ENCODE measurements at places on chromosomes 2 and 18.
A peak's percentile ranks its signal among the peaks of the same experiment; 100 is the strongest.

- no peak for DNase-seq
Measured at GRCh38 chr2:32427672-32428610, 71.1 kb downstream of the BIRC6 start.

GRCh38 chr2:239329972-239330572 is 70.7 kb downstream of the HDAC4 start:
- DNase-seq = no peak

- DNase-seq = no peak
Measured at GRCh38 chr2:10879624-10880585, 31.8 kb upstream of the KCNF1 start.

DNA sequence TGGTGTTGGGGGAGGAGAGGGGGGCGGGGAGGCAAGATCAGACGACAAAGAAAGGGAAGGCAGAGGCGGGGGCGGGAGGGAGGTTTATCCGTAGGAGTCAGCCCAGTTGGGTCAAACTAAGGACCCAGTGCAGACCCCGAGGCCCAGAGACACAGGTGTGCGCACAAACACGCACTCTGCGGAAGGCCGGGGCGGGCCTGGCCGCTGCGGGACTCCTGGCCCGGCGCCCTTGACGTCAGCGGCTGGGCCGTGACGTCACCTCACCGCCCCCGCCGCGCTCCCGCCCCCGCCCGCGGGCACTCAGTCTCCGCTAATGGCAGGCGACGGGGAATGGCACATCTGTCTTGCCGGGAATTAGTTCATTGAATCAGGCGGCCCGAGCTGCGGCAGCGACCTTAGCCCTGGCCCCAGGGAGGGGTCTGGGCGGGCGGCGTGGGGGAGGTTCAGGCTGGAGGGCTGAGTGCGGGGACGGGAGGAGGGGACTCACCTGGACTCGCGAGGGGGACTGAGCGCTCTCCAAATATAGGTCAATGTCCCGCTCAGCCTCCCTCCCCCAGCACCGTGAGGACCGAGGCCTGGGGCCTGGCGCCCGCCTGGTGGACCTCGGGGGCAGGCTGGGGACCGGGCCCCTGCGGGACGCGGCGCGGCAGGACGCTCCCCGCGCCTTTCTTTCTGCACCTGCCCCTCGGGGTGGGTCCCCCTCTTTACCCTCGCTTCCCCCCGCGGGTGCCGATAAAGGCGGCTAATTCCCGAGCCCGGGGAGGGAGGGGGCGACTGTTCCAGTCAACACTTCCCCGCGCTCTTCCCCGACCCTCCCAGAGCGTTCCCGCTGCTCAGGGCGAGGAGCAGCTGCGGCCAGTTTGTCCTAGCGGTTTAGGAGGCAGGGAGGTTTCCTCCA is 15.5 kb upstream of the ECEL1 start:
- peak; percentile 19 for DNase-seq

DNA sequence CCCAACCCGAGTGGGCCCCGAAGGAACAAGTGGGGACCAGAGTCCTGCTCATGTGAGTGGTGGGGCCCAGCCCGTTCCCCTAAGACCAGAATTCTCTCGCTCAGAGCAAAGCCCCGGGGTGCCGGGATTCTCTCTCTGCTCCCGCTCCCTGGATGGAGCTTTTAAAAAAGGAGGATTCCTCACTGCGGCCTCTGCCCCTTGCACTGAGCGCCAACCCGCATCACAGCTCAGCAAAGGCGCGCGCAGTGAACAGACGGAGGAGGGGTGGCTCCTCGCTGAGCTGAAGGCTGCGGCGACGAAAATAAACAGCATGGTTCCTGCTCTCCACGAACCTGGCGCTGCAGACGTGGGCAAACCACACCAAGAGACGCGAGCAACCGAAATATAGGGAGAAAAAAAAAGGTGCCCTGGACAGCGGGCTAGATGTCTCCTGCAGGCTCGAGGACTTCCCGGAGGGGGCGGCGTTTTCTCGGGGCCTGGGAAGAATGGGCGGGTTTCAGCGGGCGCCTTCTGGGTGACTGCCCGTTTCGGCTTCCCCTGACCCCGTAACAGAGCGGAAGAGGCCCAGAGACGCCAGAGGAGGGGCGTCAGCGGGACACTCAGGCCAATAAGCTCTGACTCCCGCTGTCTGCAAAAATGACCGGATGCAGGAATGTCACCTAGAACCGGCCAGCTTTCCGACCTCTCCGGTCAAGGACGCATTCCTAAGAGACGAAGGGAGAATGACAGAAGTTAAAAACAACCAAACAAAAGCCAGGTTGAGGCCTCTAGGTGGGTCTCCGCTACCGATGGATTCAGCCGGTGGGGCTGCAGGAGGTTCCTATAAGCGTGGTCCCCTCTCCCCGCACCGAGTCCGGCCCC is 819 bp upstream of the KLF11 start:
- no peak for DNase-seq

- no peak for DNase-seq
Measured at GRCh38 chr2:106020821-106021661, 173.1 kb downstream of the UXS1 start.

- no peak for DNase-seq
Measured at GRCh38 chr2:3291113-3291512, 86.5 kb downstream of the EIPR1 start.

All from mammary epithelial cell (primary cell).